Glomerular endothelial cell (primary cell): ENCODE measurements at places on chromosomes 7 and 10. TPM values are rescaled to one million over a fixed set of nuclear protein-coding genes. Genes with fewer than 3 reads are reported as not detected.
A peak's percentile ranks its signal among the peaks of the same experiment; 100 is the strongest.

- no peak for DNase-seq
These were observed 153.4 kb downstream of the OAT start for GRCh38 chr10:124265391-124265745.

DNA sequence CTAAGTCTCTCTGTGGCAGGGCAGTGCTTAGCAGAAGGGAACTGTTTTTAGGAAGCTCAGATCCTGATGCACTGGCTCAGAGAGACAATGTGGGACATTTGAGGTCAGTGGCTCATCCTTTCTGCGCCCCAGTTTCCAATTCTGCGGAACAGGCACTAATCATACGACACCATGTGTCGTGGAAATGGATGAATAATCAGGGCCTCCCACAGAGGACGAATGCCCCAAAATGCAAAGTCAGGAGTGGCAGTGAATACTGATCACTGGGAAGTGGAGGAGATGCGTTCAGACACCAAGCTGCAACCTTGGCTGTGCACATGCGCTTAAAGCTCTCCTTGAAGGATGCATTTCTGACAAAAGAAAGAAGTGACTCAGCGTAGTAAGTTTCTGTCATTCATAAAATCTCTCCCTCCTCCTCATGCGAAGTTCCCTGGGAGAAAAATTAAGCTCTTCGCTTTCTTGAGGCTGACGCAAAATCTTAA lies 21.9 kb upstream of the ECHDC3 start:
- no peak for DNase-seq

STOX1 gene
- 0.10 TPM in 1 of 2 replicates, not detected in the other for total RNA-seq

HOXA6 gene
- total RNA-seq = 0.19 and 3.9 TPM in 2 replicates

DNA sequence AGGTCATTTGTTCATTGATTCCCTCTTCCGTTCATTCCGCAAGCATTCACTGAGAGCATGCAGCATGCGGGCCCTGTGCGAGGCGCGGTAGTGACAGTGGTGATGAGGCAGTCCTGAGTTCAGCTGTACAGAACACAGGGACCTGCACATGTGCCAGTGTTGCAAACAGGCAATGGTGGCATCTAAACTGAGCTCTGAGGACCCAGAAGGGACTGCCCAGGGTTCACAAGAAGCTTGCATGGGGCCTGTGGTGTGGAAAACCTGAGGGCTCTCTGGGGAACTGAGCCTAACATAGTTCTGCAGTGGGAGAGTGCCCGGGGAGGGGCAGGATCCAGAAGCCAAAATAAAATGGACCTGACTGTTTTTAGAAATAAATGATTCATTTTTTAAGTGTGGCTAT lies 13.2 kb downstream of the ZNF488 start:
- no peak for DNase-seq

- no peak for DNase-seq
These were observed 144.0 kb downstream of the PLPP4 start for GRCh38 chr10:120600871-120601649.

DNA sequence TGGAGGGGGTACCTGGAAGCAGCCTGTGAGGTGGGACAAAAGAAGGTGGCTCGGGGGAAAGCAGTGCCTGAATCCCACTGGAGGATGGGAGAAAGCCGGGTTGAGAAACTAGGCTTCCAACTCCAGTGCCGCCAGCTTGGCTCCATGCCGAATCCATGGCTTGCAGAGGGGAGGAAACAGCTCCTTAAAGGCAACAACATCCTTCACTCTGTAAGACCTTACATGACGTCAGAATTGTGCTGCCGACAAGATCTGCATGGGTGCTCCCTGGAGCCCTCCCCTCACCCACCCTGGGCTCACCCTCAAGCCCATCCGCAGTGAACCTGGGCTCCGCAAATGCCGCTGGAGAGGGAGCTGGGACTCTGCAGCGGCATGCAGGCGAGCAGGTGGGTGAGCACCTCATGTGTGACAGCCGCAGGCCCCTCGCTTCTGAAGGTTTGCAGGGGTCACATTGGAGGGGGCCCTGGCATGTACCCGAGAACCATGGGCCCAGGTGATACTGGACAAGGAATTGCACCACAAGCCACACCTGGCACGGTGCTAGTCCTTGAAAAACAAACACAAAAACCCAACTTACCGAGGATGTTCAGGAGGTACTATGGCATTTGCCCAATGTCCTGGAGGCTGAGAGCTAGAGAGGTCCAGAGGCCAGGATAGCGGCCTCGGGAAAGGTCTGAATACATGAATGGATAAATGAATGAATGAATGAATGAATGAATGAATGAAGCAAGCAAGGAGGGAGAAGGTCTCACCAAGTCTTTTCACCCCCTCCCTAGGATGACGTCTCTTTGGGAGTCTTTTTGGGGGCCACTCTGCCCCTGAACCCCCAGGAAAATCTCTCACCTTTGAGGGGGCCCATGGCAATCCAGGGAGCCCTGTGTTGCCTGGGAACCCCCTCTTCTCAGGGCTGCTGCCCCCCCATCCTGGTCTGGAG lies 238.6 kb upstream of the SHH start:
- DNase-seq = no peak

C10orf105 gene
- not detected in 2 replicates for total RNA-seq

DNA sequence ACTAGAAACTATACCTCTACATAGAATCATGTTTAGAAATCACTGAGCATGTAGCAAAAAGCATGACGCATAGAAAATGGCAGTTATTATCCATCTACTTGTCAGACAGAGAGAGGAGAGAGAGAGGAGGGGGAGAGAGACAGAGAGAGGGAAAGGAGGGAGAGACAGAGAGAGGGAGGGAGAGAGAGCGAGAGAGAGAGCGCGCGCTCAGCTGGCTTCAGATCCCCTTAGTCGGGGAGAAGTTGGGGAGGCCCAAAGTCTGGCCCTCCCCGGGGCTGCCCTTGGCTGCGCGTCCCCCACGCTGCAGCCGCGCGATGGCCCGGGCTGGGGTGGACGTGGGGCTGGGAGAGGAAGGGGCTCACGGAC lies 37.0 kb downstream of the CNPY1 start:
- no peak for DNase-seq

CPN1 gene
- not detected in 2 replicates for total RNA-seq

DNA sequence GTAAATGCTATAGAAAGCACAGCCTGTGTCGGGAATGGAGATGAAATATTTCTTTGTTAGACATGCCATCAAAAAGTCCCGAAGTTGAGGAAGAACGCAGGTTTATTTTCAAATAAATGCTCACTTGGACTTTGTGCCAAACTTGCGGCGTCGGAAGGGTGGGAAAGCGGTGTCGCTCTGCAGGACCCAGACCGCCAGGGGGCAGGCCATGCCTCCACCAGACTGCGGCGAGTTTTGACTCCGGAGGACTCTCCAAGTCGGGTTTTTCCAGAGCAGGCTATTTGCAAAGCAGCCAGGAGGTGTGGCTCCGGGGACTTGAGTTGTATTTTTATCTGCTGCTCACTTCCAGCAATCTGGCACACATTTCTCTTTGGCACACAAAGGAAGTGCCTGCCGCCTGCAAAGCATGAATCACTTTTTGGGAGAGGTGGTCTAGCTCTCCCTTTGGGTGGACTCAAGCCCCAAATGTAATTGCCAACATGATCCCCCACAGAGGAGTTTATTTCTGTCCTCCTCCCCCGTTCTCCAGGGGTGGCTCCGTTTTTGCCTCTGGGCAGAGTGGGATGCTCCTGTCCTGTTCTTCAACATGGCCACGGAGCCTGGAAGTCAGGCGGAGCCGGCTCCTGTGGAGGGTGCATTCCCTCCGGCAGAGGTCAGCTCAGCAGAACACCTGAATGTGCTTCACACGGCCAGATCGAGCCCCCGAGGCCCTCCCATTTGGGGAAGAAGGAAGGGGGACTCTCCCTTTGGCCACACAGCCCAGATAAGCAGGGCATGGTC lies 82.3 kb upstream of the GPR26 start:
- DNase-seq = peak; percentile 29

GRCh38 chr10:12241810-12242529 lies 46.0 kb downstream of the CDC123 start:
- DNase-seq = no peak

- no peak for DNase-seq
These were observed 62.9 kb upstream of the MKRN1 start for GRCh38 chr7:140542228-140542603.

DNA sequence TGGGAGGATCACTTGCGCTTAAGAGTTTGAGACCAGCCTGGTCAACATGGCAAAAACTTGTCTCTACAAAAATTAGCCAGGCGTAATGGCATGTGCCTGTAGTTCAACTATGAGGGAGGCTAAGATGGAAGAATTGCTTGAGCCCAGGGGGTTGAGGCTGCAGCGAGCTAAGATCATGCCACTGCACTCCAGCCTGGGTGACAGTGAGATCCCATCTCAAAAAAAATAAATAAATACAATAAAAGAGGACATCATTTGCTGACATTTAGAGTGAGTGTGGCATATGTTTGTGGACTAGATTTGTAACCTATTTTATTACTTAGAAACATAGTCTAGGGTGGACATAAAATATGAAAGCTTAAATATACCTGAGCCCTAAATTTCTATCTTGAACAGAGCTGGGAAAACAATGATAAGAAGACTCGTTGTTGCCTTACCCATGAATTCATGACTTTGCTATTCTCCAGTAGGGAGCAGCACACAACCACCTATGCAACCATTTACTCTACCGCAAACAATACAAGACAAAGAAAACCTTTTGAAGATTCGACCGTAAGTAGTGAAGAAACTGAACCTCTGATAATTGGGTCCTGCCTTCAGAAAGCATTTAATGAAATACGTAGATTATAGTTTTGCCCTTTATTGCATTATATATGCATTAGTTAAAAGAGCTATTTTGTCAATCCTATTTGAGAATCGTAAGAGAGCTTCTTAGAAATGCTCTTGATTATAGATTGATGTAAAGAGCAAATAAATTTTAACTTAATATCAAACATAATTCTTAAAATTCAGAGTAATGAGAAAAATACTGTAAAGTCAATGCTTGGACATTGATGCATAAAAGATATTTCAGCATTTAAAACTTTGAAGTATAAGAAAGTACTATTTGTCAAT lies 83.5 kb downstream of the GNAT3 start:
- peak; percentile 54 for DNase-seq

IRF5 gene
- 0.73 TPM in 1 of 2 replicates, not detected in the other for total RNA-seq

LRRN3 gene
- 0.05 and 0.76 TPM in 2 replicates for total RNA-seq

DNA sequence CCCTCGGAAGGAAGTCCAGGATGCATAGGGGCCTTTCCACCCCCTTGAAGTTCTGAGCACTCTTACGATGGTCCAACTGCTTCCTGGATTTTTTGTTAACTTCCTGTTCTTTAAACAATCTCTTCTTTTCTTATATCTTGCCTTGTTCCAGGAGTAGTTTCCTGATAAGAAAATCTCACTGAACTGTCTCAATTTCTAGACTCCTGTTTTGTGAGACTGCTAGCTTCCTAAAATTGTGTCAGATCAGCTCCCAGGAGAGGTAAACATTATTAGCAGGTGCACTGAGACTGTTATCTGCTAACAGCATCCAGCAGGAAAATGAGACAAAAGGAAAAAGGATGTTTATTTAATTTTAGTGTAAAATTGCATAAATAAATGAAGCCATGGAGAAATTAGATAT lies 106.2 kb upstream of the PITRM1 start:
- no peak for DNase-seq

- no peak for DNase-seq
These were observed 180.6 kb downstream of the CAMK1D start for GRCh38 chr10:12529976-12530375.

TMEM270 gene
- not detected in 2 replicates for total RNA-seq

GRCh38 chr10:98446151-98446660 lies 529 bp downstream of the HPS1 start:
- no peak for DNase-seq

GRCh38 chr7:141287936-141288335 lies 214.1 kb downstream of the TMEM178B start:
- DNase-seq = no peak

- no peak for DNase-seq
These were observed 34.3 kb upstream of the DNAH11 start for GRCh38 chr7:21508538-21508937.

DNA sequence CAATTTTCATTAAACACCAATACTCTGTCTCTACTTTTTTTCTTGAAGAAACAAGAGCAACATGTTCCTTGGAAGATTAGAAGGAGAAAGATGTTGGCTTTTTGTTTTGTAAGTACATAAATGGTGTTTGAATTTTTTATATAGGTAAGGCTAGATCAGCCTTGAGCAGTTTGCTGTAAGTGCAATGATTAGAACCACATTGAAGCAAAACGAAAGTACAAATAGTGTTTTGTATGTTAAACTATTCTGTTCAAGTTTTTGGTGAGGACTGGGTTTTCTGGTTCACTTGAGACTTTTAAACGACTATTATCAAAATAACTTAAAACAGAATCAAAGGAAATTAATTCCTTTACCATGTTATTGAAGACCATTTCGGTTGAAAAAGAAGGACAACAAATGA lies 162.9 kb upstream of the NRP1 start:
- no peak for DNase-seq

- no peak for DNase-seq
These were observed 108.5 kb downstream of the ST7 start for GRCh38 chr7:117061751-117062150.

- DNase-seq = no peak
These were observed 1652.7 kb upstream of the LRRTM3 start for GRCh38 chr10:65273115-65273514.

DNA sequence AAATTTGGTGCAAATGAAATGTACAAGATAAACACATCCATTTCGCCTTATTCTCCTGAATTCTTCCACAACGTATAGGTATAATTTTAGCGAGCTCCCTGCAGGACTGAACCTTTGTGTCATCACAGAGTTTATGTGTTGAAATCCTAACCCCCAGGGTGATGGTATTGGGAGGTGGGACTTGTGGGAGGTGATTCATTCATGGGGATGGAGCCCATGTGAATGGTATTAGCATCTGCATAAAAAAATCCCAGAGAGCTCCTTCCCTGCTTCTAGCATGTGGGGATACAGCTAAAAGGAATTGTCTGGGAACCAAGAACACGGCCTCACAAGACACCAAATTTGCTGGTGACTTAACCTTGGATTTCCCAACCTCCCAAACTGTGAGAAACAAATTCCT lies 741.4 kb upstream of the VSTM2A start:
- no peak for DNase-seq

CYP3A7 gene
- not detected in 2 replicates for total RNA-seq

DNA sequence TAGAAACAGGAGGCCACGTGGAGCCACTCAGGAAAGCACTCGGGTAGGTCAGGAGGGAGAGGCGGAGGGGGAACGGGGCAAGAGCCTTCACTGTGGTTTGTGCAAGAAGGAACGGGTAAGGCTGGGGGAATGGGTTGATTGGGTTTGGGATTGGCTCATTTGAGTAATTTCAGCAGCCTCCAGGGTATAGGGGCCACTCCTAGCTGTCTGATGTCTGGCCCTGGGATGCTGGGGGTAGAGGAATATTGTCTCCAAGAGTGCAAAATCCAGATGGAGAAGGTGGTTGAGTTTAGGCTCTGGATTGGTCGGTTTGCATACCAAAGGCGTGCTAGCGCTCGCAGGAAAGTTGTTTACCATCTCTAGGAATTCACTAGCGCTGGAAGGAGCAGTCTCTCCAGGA lies 47.2 kb downstream of the MYL10 start:
- DNase-seq = no peak

DNA sequence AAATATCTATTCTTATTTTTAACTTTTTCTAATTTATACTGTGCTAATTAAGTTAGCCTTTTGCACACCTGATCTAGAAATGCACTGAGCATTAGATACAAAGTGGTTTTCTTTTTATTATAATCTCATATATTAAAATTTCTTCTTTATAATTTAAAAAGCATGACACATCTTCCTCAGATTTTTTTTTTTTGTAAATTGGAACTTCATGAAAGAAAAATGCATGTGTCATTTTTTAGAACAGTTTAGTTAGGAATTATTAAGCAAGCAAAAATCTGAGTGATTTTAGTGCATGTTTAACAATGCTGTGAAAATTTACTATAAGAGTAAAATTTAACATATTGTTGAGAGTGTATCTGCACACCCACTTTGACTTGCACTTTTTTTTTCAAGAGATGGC lies 367.9 kb downstream of the TFEC start:
- DNase-seq = no peak

- no peak for DNase-seq
These were observed 169.2 kb downstream of the SUGCT start for GRCh38 chr7:40303996-40304395.
